ENCODE measurements at places on chromosomes 5 and 9.
A peak's percentile ranks its signal among the peaks of the same experiment; 100 is the strongest.

DNA sequence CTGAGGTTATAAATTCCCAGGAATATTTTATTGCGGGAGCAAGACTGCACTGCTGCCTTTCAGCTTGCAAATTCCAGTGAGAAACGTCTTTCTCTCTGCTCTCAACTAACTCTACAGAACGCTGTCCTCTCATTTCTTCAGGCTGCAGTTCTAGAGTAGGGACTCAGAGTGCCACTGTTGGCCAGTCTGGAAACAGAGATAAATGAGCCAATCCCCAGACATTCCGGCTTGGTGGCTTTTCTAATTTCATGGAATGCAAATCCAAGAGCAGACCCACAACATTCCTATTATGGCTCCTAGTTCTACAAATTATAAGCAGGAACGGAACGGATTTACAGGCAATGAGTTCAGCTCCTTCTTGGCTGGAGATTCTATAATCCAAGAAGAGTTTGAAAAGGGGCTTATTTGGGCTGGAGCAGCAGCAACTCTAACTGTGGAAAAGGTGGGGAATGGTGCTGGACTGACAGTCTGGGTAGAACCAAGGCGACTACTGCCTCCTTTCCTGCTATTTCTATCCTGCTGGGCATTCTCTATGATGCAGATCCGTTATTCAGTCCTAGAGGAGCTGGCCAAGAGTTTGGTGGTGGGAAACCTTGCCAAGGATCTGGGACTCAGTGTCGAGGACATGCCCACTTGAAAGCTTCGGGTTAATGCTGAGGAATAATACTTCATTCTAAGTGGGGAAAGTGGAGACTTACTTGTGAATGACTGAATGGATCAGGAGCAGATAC lies 9.3 kb downstream of the PCDHGA12 start:
- DNase-seq, result no peak

- no peak for DNase-seq
These were observed 146.6 kb upstream of the TUT7 start for GRCh38 chr9:86500667-86501435.

GRCh38 chr5:172871982-172872381 lies 37.9 kb downstream of the ERGIC1 start:
- DNase-seq, result no peak

DNA sequence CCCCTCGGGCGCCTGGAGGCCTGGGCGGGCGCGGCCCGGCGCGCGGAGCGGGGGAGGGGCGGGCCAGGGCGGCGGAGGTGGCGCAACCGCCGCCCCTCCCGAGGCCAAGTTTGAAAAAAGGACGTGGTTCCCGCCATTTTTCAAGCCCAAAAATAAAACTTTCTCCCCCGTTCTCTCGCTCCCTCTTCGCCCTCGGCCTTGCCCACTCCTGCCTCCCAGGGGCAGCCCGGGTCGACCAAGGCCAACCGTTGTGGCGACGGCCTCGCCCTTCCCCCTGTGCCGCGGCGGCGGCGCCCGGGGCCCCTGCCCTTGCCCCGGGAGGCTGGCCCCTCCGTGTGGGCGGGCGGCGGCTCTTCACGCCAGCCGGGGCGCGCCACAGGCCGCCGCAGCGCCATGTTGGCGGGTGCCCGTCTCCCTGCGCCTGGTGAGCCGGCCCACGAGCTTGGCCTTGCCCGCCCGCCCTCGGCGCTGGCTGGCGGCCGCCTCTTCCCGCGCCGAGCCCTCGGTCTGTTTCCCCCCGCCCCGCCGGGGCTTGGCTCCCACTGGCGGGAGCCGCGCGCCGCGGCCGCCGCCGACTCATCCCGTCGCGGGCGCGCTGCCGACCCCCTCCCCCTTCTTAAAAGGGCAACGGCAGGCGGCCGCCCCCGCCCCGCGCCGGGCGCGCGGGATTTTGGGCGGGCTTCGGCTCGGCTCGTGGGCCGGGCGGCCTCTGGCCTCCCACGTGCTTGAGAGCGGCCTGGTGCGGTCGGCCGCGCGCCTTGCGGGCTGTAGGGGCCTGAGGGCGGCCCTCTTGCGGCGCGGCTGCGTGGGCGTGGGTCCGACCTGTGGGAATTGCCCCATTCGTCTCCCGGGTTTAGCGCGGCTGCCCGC lies 1.3 kb downstream of the ANP32B start:
- peak; percentile 72 for DNase-seq

DNA sequence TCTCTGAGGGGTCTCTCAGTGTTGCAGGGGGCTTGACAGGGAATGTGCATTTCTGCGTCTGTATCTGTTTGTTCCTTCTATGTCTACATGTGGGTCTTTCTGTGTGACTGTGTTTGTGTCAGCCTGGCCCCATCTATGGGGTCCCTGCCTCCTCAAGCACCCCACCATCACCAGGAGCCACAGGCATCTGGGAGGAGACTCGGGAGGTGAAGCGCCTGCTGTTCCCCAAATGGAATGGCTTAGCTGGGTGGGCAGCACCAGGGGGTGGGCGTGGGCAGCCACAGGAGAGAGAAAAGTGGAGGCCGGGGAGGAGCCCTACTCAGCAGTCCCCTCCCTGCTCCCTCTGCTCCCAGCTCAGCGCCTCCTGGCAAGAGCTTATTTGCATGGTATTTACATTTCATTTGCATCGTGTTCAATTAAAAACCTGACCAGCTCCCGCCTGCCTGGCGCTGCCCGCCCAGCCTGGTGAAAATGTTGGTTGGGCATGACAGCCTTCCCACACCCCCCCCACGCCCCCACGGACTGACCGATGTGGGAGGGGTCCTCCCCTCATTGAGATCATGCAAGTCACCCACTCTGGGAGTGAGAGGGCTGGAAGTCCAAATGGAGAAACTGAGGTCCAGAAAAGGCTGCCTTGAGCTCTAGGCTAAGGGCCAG lies 50.5 kb downstream of the CXXC5 start:
- no peak for DNase-seq

DNA sequence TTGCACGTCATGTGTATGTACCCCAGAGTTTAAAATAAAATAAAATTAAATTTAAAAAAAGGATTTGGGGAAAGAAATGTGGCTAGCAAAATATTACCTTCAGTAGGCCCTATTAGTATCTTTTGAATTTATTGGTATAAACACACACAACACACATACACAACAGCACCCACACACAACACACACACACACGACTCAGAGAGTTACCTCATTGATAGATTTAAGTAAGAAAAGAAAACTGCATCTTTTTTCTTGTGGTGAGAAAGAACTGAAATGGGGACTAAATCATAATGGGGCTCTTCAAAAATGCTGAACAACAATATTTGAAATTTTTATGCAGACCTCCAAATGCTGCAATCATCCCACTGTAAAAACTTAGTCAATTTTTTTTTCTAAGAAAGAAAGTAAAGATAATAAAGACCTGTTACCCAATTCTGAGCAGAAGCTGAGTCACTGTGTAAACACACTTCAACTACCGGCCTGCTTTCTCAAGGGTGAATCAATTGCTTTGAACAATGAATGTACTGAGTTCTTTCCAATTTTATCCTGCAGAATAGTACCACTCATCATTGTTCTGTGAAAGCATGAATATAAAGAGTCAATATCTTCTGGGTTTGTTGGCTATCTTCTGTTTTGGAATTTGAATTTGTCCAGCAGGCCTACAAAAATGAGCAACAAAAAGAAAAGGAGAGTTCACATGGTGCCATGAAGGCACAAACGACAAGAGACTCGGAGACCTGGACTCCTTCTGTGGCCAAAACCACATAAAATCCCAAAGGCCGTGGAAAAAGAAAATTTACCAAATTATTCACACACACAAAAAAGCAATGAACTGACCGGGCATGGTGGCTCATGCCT lies 57.9 kb upstream of the CCNG1 start:
- DNase-seq, result no peak

- no peak for DNase-seq
These were observed 1.1 kb upstream of the UBAP2 start for GRCh38 chr9:34049630-34050384.

GRCh38 chr5:2423634-2424033 lies 327.8 kb downstream of the IRX2 start:
- DNase-seq, result no peak

DNA sequence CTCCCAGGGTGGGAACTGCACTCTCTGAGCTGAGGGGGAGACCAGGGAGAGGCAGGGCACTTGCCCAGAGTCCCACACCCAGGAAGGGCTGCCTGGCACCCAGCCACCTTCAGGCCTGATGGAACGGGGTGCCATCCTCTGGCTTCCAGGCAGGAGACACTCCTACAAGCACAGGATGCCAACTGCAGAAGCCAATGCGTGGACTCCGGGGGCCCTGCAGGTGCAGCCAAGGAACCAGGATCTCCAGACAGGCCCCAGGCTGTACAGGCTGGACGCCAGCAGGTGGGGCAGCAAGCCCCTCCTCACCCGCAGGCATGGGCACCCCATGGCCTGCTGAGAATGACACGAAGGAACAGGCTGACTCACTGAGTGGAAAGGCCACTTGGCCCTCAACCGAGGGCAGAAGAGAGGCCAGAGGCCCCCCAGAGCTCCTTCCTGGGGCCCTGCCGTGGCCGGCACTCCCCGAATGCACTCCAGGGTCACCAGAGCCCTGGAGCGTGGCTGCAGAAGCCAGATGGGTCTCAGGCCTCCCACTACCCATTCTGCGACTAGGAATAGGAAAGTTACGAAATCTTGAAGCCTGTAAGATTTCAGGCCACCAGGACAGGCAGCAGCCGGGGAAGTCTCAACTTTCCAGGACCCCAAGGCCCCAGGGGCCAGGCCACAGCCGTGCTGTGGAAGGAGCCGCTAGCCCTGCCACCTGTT lies 15.7 kb downstream of the NACC2 start:
- DNase-seq, result no peak

DNA sequence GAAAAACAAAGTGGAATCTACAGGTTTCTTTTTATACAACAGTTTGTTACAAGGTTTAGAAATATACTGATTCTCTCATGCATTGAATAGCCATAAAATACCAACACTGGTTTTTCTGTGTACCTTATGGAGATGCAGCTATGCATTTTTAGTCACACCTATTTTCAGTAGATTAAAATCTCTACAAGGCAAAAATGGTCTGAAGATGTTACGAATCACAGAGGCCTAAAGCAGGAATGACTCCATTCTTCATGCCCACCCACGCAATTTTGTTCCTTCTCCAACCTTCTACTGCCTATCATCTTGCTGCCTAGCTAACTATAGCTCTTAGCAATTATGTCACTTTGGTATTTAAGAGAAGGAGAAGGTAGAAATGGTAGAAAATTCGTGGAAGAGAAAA lies 9.9 kb downstream of the PLK2 start:
- DNase-seq, result no peak

DNA sequence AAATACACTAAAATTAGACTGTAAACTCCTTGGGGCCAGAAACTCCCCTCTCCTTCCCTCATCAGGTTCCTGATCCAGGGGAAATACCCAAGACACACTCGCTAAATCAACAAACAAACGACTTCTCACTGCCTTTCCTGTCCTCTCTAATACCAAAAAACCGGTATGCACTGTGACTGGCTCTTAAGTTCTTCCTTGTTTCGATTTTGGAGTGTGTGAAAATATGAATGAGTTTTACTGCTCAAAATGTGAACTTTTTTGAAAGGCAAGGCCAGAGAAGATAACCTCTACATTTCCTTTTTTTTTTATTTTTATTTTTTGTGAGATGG lies 81.1 kb upstream of the EPB41L4B start:
- DNase-seq, result no peak

GRCh38 chr9:106481013-106481609 lies 381.9 kb upstream of the ZNF462 start:
- DNase-seq, result no peak

GRCh38 chr5:32170303-32171151 lies 3.6 kb downstream of the GOLPH3 start:
- DNase-seq, result no peak

DNA sequence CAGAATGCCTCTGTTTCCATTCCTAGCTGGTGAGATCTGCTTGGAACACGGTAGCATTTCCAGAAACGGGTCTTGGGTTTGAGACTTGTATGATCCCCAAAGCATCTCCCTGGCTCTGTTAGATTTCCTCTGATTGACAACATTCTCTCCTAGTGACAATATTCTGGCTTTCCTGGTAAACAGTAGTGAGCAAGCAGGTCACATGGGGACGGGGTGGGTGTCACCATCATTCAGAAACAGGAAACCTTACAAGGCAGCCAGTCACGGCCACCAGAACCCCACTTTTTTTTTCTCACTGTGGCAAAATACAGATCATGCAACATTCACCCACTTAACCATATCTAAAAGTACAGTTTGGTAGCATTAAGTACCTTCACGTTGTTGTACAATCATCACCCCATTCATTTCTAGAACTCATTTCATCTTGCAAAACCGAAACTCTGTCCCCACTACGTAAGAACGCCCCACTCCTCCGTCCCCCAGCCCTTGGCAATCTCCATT lies 90.1 kb upstream of the LMX1B start:
- DNase-seq, result peak; percentile 24

GRCh38 chr5:33362915-33363314 lies 77.8 kb upstream of the TARS1 start:
- no peak for DNase-seq

DNA sequence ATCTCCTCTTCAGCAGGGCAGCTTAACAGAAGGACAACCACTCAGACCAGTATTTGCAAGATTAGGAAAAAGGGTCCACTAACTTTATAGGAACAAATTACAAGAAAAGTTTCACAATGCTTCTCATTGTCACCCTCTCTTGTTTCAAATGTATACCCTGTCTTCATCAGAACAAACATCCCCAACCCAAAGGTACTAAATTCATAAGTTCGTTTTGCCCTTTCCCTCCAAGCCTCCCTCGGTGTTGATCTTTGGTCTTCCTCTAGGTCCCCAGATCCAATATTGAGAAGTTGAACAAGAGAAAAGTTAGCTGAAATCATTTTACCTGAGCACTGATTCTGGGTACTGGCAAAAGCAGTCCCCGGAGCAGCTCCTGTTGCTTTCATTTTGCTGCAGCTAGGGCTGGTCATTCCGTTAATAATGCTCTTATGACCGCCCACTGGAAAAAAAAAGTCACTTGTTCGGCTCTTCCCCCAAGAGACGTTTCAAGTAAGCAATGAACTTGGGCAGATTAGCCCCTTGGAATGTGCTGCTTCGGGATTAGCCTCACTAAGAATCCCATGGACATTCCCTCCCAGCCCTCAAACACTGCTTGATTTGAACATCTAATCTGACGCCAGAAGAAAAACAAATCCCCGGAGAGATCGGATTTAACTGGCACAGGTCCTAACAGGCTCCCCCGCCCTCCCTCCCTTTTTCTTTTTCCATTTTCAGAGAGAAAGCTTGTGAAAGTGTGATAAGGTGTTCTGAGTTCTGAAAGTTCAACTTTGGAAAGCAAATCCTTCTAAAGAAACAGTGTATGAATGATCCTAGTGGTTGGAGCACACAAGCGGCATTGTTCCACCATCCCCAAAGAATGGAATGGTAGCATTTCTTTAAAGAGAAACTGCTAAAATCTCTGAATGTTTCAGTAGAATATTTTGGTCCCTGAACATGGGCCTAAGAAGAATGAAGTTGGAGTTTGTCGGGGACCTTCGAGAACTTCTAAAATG lies 252.5 kb downstream of the TRPM3 start:
- DNase-seq, result no peak

DNA sequence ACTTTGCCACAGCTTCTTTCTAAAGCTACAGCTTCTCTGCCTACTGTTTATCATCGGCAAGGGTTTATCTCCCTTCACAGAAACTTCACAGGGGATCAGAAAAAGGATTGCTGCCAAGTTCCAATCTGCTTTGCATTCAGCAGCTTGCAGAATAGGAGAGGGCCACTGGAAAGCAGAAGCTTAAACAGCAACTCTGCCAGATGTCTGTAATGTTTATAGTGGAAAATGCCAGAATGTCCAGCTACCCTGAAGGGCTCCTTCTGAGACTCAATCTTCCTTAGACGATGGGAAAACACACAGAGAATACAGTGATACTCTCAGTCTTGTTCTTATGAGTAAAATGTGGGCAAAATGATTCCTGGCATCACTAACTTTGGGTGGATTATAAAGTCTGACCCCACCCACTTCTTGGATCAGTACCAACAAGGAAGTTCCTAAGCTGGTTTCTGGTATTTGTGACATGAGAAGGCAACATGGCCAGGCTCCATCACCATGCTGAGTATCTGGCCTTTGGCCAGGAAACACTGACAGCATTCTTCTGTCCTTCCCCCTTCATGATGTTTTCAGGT lies 19.0 kb downstream of the STOM start:
- DNase-seq, result no peak
